ENCODE measurements at places on chromosomes 1 and 21.

DNA sequence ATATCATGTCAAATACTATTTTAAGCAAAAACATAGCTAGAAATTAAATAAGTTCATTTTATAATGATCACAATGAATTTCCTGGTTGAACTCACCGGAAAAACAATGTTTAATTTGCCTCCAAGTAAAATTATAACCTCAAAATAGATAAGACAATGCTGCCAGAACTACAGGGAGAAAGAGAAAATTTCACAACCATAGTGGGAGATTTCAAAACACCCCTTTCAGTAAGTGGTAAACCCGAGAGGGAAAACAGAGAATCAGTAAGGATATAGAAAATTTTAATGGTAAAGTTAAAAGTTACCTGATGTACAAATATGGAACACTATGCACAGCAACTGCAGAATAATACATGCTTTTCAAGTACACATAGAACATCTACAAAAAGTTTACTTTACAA is 43.2 kb upstream of the PLA2G4A start:
- no peak for DNase-seq

DNA sequence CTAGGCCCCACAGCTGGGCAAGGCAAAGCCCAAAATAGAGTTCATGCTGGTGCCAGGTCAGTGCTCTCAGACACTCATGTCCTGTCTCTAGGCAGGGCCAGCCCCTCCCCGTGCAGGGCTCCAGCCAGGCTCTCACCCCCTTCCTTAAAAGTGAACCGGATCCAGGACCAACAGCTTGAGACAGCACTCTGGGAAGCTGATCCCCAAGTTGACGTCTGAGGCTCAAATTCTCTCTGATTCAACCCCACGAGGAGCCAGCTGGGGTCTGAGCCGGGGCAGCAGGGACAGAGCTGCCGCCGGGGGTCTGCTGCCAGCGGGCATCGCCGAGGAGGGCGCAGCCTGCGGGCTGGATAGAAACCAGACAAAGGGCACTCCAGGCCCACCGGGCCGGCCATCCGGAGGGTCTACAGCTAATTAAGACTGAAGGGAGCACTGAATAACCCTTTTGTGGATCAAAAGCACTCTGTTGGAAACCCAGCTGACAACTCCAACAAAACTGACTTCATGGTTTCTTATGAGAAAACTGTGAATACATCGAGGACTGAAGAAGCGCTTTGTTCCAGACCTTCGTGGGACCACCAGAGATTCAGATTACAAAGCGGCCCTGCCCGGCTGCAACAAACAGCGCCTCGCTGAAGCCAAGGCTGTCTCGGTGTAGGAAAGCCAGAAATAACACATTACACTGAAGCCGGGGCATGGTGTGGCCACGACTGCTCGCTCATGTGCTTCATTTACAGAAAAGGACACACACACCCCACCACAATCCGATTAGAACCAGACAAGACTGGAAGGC is 95.8 kb downstream of the PSMG1 start:
- DNase-seq, result no peak

DNA sequence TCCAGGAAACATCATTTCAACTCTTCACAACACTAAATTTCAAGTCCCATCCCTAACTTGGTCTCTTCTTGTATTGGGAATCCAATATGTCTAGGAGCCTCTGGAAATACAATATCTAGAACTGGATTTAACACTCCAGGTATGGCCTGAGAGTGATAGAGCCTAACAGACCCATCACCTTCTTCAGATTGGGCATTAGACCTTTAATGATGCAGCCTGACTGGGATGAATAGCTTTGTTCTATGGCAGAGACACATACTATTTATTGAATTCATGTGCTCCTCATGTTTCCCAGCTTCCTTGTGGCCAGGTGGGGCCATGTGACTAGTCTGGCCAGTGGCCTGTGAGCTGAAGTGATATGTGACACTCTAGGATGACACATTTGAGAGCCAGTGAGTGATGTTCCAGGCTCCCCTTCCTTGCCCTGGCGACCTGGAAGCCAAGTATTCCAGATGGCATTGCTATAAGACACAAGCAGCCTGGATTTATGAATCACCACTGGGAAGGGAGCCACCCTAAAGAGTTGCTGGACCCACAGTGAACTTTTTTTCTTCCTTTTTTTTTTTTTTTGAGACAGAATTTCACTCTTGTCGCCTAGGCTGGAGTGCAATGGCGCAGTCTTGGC is 31.0 kb upstream of the POU3F1 start:
- no peak for DNase-seq

DNA sequence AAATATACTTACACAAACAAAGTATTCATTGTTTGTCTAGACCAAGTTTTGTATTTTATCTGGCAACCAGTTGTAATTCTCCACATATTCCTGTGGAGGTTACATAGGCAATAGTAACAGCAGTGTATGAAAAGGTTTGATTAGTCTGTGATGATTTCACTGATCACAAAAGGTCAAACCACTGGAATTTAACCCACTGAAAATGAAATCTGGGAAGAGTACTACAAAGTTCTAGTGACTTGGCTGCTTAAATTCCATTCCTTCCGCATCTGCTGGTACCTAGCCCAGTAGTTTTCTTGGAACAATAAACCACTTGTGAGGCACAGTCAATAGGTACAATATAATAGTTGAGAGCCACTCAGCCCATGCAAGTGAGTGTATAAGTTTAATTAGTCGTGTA is 205.4 kb downstream of the NFIA start:
- no peak for DNase-seq

- no peak for DNase-seq
Measured at GRCh38 chr1:8386247-8386646, 68.3 kb downstream of the SLC45A1 start.

GRCh38 chr1:36881541-36881940 is 152.8 kb downstream of the GRIK3 start:
- no peak for DNase-seq

- no peak for DNase-seq
Measured at GRCh38 chr1:229689273-229689672, 63.2 kb downstream of the URB2 start.

- DNase-seq, result no peak
Measured at GRCh38 chr1:183881387-183882131, 76.6 kb downstream of the RGL1 start.

- DNase-seq, result no peak
Measured at GRCh38 chr1:6585841-6586240, 6.0 kb downstream of the ZBTB48 start.

DNA sequence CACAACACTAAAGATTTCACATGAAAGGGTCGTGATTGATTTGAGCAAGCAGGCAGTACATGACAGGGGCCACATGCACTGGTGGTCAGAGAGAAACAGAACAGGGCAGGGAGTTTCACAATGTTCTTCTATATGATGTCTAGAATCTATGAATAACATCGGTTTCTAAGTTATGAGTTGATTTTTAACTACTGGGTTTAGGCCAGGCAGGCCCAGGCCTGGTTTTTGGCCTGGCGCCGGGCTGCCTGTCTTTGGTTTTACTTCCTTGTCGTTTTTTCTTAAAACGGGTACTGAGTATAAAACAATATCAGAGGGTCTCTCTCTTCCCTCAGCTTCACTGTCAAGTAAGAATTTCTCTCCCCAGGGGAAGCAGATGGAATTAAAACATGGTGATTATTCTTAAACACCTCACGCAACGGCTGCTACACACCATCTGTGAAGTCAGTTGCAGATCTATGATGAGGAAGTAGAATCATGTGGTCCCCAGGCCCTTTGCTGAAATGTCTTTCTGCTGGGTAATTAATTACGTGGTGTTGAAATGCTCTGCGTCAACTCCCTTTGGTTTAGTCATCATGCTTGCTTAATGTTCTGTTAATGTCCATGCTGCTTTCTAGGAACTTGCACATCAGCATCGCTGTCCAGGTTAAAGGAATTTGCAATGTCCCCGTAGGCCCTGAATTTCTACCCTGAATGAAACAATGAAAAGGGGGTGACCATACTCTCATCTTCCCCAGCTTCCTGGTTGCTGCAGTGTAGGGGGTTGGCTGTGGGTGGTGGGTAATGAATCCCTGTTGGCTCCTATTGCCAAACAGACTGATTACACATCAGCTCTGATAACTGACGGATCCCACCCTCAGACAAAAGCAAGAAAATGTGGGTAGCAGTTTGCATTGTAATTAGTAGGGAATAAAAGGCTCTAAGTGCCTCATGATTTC is 70.3 kb downstream of the SERINC2 start:
- DNase-seq, result no peak

GRCh38 chr1:43797891-43798290 is 90.6 kb downstream of the ST3GAL3 start:
- DNase-seq, result no peak

GRCh38 chr21:44966135-44967081 is 26.6 kb downstream of the SLX9 start:
- no peak for DNase-seq

DNA sequence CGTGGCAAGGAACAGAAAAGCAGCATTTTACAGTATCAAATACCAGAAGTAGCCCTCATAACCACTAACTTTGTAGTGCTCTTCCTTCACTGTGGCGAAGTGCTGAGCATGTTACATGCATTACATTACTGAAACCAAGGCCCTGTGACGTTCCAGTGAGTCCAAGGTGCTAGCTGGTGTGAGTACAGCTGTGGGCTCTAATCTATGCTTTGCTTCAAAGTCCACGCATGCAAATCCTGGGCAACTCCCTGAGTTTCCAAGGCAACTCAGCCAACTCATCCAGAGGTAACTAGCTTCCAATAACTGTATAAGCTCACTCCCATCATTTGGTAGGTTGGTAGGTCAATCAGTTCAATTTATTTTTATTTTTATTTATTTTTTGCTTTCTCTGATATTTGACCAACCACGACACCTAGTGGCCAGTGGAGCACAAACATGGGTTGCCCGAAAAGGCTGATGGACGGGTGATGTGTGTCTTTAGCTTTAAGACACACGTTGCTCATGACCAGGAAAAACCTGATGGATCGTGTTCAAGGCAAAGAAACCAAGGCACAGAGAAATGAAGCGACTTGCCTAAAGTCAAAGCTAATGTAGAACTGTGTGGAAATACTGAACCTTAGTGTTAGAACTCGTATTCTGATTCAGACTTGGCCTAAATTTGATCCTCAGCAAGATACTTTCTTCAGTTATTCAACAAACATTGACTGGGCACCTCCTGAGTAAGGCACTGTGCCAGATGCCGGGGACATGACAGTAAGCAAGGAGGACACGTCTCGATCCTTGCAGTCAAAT is 73.0 kb downstream of the GNG12 start:
- peak; percentile 8 for DNase-seq

DNA sequence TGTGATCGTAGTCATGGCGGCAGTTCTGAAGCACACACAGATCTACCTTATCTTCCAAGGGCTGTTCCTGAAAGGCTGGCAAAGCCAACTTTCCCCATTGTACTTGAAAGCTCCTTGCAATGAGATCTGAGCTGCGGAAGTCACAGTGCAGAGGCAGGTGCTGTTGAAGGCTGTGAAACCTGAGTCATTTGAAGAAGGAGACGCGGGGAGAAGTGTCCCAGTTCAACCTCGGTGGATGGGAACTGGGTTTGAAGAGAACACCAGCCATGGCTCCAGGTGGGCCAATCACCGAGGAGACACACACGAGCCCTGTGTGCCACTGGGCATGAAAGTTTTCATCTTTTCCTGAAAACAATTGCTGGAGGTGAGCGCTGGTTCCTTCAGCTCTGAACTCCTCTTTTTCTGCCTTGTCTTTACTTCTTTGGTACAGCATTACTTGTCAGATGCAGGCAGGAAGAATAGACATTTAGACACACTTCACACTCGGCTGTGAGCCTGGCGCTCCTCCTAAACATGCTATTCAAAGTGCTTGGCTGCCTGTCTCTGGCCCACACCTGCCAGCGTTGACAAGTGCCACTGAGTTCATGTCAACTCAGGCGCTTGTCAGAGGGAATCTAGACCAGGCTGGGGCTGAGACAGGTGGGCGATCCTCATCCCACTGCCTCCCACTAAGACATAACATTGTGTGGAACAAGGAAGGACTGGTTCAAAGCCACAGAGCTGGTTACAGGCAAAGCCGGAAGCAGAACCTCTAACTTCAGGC is 25.7 kb upstream of the PDE9A start:
- no peak for DNase-seq

DNA sequence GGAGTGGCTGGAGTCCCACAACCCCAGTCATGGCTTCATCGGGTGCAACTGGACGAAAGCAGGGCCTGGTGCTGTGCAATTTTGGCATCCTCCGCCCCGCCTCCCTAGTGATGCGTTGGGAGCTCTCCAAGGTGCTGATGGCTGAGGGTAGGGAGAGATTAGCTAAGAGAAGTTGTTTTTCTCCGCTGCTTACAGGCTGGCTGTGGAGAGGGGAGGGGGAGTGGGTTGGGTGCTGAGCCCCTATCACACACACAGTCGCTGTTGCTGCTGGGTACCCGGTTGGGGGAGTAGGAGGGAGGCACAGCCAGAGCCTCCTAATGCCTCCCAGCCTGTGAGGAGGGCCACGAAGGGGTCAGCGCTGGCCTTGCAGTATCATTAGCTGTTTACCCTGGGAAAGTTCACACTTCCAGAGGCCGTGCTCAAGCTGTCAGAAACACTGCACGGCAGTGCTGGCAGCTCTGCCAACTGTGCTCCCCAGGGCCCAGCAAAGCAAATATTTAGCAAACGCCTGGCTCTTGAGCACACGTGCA is 110.0 kb downstream of the GRIK3 start:
- DNase-seq, result no peak

- peak; percentile 18 for DNase-seq
Measured at GRCh38 chr1:230231774-230232145, 164.7 kb downstream of the GALNT2 start.

DNA sequence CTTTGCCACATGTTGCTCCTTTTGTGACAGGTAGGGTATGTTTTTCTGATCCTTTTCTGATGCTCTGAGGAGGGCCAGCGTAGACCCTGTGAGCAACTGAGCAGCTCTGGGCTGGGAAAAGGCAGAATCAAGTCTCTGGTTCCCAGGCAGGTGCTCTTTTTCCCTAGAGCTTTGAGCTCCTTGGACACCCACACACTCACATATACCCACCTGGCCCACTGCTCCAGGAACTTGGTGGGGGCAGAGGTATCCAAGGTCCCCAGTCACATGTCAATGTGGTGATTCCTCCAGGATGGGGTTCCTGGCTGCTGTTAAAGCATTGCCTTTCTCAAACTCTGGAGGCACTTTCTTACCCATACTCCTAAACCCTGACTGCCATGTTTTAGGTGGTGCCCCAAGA is 5.4 kb downstream of the CD2 start:
- DNase-seq, result no peak

DNA sequence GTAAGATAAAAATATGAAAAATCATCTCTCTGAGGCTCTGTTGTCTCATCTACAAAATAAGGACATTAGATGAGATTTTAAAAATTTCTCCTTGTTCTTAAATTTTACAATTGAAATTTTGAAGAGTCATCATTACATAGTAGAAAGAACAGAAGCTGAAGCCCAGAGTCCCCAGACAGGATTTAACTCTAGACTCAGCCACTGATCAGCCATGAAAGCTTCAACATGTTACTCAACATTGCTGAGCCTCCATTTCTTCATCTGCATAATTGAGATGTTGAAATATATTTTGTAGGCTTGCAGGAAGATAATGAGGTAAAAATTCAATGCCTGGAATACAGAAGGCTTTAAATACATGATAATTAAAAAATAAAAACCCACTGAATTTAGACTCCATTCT is 633.3 kb downstream of the LMO4 start:
- no peak for DNase-seq
